ENCODE measurements at places on chromosomes 5 and 9.

DNA sequence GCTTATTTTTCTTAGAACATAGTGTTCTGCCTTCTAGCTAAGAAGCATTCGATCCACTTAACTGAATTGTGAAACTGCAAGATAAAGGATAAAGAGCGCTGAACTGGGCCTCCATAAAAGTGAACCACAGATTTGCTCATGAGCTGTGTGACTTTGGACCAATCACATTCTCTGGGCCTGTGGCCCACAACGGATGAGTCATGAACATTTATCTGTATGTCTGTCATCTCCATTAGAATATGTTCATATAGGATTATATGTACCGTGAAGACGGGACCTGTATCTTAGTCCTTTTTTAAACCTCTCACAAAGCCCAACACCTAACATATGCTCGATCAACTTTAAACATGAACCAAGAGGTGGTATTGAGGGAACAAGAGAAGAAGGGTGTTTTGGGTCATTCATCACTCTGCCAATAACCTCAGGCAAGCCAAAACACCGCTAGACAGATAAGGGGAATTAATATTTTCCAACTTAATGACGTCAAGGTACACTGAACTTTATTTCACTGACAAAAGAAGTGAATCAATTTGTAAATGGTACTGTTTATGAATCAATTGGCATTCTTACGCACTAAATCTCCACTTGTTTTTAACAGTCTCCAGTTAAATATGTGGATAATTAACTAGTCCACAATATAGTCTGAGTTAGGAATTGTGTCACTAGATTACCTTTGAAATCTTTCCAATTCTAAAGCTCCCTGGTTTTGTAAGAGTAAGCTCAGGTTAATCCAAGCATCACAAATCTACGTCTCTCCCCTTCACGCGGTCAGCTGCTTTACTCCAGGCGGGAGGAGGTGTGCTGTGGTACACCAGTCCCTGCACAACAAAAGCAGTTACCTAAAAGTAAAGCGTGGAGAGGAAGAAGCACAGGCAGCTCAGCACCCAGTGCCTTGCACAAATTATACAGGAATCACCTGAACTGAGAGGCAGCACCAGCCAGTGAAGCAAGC lies 1.6 kb downstream of the TMEM245 start:
- peak; percentile 31 for DNase-seq

GRCh38 chr5:96861076-96861475 lies 15.2 kb upstream of the ERAP2 start:
- DNase-seq, result no peak

- no peak for DNase-seq
These were observed 7.1 kb downstream of the KDM3B start for GRCh38 chr5:138359621-138360020.

- DNase-seq, result no peak
These were observed 14.7 kb downstream of the CEP72 start for GRCh38 chr5:626850-627249.

GRCh38 chr5:11531811-11532555 lies 372.3 kb downstream of the CTNND2 start:
- DNase-seq, result no peak

- no peak for DNase-seq
These were observed 5.5 kb upstream of the ESM1 start for GRCh38 chr5:54990841-54991258.

GRCh38 chr5:124195411-124195810 lies 551.0 kb downstream of the ZNF608 start:
- DNase-seq, result no peak

DNA sequence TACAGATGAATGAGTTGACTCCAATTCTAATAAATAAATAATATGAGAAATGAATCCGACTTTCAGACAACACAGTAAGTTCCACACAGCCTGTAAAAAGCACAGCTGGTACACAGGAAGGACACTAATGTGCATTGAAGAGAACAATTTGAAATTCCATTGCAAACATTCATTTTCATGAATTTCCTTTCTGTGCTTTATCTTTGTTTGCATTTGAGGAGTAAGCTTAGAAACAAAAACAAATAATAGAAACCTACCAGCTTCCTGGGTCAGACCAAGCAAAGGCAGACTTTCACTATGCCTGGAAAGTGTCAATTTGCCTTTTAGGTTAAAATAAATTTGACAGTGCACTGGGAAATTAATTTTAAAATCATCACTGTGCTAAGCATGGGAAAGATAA lies 143.8 kb upstream of the VLDLR start:
- no peak for DNase-seq

- no peak for DNase-seq
These were observed 3.4 kb downstream of the BRD9 start for GRCh38 chr5:889075-889710.

- DNase-seq, result no peak
These were observed 18.4 kb downstream of the SLC6A18 start for GRCh38 chr5:1243487-1244130.

GRCh38 chr9:13354733-13355132 lies 75.2 kb upstream of the MPDZ start:
- no peak for DNase-seq
